Effector CD4-positive, alpha-beta T cell (primary cell): ENCODE measurements at places on chromosomes 4 and X.

DNA sequence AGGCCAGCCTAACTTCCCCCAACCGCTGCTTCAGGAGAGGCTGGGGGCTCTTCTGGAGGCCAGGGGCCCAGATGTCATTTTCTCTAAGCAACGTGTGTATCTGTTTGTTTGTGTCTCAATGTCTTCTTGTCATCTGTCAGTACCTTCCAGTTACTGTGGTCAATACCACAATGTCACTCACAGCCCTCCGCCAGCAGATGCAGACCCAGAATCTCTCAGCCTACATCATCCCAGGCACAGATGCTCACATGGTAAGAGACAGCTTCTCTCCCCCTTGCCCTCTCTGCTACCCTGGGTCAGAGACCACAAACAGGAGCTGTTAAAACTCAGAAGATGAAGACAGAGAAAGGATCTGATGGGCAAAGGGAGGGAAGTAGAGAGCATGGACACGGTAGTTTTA, 5.0 kb downstream of the XPNPEP2 start:
- DNase-seq: no peak

- DNase-seq: no peak
These were observed 64.3 kb downstream of the CPZ start for GRCh38 chr4:8656711-8657380.

- DNase-seq: no peak
These were observed 116.9 kb downstream of the SOWAHB start for GRCh38 chr4:76780781-76781697.

DNA sequence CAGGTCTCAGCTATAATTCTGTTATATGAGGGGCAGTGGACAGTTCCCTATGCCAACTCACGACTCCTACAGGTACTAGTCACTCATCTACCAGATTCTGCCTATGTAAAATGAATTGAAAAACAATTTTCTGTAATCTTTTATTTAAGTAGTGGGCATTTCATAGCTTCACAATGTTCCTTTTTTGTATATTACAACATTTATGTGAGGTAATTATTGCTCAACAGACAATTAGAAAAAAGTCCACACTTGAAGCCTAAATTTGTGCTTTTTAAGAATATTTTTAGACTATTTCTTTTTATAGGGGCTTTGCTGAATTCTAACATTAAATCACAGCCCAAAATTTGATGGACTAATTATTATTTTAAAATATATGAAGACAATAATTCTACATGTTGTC, 20.4 kb downstream of the EREG start:
- DNase-seq: no peak
